Neural crest cell (in vitro differentiated cells): ENCODE measurements at places on chromosomes 2 and 18.

GRCh38 chr18:47903809-47904208 is 26.6 kb downstream of the SMAD2 start:
- no peak for DNase-seq

- DNase-seq, result no peak
These were observed 14.8 kb downstream of the ZAP70 start for GRCh38 chr2:97728091-97728731.

DNA sequence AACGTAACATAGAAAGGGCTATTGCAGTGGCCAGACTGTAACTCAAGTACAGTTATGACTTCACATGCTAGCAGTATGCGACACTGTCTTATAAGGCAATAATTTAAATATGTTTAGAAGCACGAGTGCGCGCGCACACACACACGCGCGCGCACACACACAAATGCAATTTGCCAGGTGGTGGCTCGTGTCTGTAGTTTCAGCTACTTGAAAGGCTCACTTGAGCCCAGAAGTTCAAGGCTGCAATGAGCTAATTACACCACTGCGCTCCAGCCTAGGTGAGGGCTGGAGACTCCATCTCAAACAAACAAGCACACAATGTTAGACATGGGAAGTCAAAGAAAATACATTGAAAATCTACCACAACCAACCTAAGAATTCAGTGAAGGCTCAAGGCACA is 103.7 kb downstream of the USP34 start:
- DNase-seq, result no peak

GRCh38 chr2:186503827-186504606 is 18.0 kb downstream of the ZC3H15 start:
- DNase-seq, result no peak

GRCh38 chr2:218398437-218399390 is 954 bp upstream of the CTDSP1 start:
- DNase-seq, result no peak

- DNase-seq, result no peak
These were observed 115.4 kb downstream of the MRO start for GRCh38 chr18:50704357-50704940.

DNA sequence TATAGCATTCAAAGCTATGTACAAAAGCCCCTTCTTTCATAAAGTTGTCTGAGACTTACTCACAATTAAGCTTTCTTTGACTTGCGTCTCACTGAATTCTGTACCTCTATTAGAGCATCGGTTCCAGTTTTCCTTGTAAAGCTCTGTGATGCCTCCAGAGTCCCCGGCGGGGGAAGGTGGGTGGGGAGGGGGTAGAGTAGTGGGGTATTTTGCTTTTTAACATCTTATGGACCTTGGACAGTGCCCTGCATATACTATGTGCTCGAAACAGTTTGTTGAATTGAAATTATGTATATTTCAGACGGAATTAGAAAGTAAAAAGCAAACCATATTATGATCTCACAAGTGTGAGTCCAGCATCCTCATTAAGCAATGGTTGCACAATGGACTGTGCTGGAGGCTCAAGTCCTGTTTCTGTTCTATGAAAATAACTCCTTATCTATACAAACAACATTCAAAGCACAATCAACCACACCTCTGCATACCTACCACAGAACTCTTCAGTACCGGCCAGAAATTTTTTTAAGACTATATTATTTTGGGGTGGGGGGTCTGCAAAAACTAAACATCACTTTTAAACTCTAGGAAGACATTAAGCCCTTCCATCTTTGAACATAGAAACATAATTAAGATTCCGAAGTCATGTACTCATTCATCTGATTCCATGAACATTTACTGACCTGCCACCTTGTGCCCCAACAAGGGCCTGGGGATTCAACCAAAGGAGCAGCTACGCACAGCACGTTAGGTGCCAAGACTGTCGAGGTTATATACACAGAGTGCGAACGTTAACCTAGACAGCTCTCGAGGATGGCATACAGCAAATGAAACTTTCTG is 908 bp downstream of the STAT1 start:
- DNase-seq, result no peak

DNA sequence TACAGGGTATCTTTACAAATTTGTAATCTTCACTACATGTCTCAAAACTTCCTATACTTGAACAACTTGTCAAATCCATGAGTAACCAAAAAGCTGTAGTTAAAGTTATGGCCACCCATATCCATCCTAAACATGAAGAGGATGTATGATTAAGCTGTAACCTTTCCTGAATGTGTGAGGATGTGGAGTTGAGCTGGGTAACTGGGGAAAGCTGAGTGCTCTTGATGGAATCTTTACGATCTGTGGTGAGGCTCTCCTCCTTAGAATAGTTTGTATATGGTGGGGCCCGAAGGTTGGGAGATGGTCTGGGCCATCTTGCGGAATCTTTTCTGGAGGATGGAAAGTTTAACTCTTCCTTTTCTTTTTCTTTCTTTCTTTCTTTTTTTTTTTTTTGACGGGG is 29.4 kb downstream of the DPP4 start:
- no peak for DNase-seq

DNA sequence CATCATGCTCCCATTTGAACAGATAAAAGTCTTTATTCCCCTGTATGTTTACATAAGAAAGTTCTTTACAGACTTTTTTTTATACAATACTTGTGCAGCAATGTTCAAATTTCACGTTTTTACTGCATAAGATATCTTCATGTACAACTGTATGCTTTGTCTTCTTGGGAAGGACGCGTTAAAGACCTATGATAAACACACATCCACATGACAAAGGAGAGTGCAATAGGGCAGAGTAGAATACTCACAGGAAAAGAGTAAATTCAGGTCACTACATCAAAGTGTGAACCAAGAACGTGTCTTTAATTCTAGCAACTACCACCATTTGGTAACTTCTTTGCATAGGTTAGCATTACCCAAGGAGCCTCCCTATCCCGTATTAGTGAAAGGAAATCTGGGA is 33.7 kb upstream of the NFU1 start:
- no peak for DNase-seq

DNA sequence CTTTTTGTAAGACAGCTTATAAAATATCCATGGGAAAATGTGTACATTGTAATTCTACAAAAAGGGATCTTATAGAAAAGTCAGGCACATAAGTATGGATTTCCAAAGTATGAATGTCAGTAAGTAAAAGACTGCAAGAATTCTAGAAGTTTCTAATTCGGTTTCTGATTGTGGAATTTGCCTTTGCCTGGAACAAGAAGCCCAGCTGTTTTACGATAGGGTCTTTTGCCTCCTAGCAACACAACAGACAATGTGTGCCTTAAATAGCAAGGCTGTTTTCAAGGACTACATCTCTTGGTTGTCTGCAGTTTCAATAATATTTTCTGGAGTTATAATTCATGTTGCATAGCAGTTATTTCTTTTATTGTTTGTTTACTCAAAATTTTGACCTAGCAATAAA is 312.9 kb downstream of the MTX2 start:
- DNase-seq, result no peak

GRCh38 chr2:177164131-177164530 is 48.5 kb upstream of the HNRNPA3 start:
- DNase-seq, result no peak

GRCh38 chr18:725646-726045 is 13.2 kb upstream of the ENOSF1 start:
- no peak for DNase-seq

- no peak for DNase-seq
These were observed 51.5 kb downstream of the UGP2 start for GRCh38 chr2:63893163-63893562.

DNA sequence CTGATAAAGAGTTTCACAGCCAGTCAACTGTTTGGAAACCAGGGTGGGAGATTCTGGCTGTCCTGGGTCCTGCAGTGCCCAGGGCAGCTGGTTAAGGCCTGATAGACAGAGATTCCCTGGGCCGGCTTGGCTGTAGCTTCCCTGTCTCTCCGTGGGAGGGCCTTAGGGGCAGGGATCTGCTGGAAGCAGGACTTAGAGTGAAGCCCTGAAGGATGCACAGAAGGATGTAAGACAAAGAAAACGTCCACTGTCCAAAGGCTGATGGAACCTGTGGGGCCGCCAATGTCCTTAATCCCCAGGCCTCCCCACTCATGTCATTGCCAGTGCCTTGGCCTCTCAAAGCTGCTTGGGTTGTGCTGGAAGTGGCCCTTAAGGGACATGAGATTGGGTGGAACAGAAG is 33.0 kb downstream of the MROH2A start:
- DNase-seq, result no peak

GRCh38 chr2:28423856-28424605 is 31.4 kb downstream of the FOSL2 start:
- no peak for DNase-seq

DNA sequence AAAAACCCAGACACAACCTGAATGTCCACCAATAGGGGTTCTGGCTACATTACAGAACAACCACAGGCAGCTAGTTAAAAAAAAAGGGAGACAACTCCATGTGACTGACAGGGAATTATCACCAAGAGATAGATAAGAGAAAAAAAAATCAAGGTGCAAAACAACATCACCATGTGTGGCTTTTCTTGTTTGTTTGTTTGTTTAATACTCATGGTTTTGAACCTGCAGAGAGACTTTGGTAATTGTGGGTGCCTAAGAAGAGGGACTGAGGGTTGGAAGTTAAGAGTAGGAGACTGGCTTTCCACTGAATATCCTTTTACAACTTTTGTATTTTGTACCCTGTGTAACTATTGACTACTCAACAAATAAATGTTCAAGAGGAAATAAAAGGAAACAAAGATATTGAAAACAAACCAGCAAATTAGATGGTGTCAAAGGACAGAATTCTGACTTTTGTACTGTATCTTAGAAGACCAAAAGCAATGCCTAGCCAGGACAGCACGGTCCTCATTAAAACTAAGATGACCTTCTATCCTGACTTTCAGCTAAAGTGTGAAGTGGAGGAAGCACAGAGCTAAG is 22.5 kb upstream of the DNAJC27 start:
- DNase-seq, result no peak

DNA sequence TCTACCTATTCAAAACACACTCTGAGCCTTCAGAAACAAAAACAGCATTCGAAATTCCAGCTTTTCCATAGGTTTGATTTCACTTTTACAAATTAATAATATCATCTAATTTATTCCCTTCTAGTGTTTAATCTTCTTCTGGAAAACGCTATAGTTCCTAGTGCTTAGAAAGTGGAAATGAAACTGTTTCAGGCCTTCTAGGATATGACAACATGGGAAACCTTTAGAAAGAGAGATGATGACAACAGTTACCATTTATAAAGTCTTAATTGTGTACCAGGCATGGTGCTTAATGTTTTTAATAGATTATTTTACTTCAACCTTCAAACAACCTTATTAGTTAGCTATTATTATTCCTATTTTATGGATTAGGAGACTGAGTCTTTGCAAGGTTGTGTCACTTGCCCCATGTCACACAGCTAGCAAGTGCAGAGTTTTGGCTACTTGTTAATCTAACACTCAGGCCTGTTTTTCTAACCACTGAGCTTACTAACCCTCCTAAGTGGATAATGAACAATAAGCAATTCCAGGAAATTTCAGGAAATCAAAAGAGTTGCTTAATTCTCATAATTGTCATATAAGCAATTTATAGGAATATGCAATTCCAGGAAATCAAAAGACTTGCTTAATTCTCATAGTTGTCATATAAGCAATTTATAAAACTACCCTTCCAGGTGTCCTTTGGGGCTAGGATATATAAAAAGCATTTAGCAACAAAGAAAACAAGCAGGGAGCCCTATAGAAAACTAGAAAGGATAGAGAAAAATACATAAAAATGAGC is 206.0 kb downstream of the ZNF521 start:
- no peak for DNase-seq

DNA sequence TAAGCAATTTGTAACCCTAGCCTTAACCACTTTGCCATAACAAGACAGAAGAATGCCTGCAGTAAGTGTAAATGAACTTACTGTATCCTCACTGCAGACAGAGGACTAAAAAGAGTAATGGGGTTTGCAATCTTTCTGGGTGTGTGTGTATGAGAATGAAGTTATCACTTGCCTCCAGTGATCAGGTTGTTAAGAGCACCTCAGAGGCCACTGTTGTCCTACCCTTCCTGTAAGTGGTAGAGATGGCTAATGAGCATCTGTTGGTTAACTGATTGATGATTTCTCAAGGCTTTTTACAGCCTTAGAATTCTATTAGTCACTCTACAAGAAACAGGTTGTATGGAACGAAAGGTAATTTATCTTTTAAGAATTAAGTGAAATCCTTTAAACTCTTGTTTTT is 27.6 kb upstream of the GTF2A1L start:
- DNase-seq, result no peak

DNA sequence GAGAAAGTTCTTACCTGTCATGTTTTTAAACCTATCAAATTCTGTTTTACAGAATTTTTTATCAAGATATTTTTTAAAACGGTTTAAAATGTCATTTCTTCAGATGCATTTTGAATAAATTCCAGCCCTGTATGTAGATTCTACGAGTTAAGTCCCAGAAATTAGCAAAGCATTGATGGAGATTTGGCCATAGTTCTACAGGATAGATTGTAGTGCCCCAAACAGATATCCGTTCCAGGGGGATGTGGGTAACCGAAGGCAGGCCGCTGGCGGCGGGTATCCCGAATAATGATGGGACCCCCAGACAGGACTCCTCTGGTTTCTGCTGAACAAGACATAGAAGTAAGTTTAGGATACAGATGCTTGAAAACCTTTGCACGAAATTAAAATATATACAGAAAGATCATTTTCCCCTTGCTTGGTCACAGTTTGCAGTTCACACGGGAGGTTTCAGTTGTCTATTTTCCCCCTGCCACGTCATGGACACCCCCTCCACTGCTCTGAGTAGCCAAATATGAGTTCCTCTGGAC is 755 bp downstream of the NOL4 start:
- no peak for DNase-seq

GRCh38 chr2:179669196-179669595 is 192.2 kb downstream of the ZNF385B start:
- DNase-seq, result no peak

- DNase-seq, result no peak
These were observed 18.4 kb upstream of the SLC20A1 start for GRCh38 chr2:112627060-112628040.

- no peak for DNase-seq
These were observed 123.0 kb downstream of the NFATC1 start for GRCh38 chr18:79518683-79519128.

- DNase-seq, result no peak
These were observed 592 bp downstream of the ME2 start for GRCh38 chr18:50879302-50880118.

DNA sequence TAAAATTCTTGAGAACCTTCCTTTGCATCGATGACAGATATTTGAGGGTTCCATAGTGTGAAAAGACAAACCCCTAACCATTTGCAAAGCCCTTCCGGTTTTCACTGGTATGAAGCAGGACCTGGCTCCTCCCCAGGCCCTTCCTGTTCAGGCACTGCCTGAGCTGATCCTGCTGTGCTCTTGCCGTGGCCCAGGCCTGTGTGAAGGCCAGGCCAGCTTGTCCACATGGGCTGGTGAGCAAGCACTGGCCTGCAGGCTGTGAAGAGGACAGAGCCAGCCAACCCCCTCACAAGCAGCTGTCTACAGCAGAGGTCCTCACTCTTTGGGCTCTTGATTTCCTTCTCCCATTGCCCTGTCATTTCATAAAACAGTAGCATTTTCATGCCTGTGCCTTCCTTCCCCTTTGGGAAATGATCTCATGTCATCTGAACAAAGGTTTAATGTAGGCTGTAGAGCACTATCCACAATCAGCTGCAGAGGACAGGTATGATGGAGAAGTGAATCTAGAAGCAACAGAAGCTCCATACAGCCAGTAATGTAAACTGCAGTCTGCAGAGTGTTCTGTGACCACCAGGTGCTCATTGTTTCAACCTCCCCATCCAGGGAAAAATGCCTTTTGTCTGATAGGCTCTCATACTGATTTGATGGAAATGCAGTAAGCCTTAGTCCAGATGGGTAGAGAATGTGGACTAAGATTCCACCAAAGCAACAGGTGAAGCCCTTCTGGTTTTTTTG is 19.8 kb downstream of the MPHOSPH10 start:
- DNase-seq, result no peak

- no peak for DNase-seq
These were observed 43.0 kb upstream of the CYBRD1 start for GRCh38 chr2:171479154-171479814.
